Mesothelial cell of epicardium (in vitro differentiated cells): ENCODE measurements at places on chromosomes 3 and 15.

- no peak overlapping the region for H3K27ac ChIP-seq
- peaks cover 31% of the 10 kb centered on the region for H3K4me1 ChIP-seq
- H3K36me3 ChIP-seq = peaks cover 3% of the 10 kb centered on the region
- no peak for DNase-seq
- no peaks in the 10 kb centered on the region for H3K27me3 ChIP-seq
These were observed 7.6 kb upstream of the NR2E3 start for GRCh38 chr15:71802770-71803169.

DNA sequence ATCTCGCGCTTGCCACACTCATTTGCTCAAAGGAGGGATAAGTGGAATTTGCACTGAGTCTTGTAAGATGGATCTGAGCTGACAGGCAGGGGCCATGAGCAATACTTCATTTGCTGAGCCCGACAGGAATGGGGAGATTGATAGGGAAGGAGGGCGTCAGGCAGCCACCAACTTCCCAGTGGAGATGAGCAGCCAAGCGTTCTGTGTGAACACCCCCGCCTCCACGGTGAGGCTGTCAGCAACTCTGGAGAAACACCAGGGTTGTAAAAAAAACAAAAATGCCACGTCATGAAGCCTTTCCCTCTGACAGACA is 36.8 kb downstream of the TLE3 start:
- H3K4me1 ChIP-seq = peaks cover 41% of the 10 kb centered on the region
- peaks cover 49% of the 10 kb centered on the region for H3K36me3 ChIP-seq
- peak overlapping the region; percentile 47 for H3K27ac ChIP-seq
- H3K27me3 ChIP-seq = peaks cover 2% of the 10 kb centered on the region
- H3K4me3 ChIP-seq = no peak overlapping the region

- H3K27ac ChIP-seq = peak overlapping the region; percentile 71
- H3K27me3 ChIP-seq = no peaks in the 10 kb centered on the region
- peaks cover 38% of the 10 kb centered on the region for H3K4me1 ChIP-seq
- H3K4me3 ChIP-seq = no peak overlapping the region
- DNase-seq = no peak
- no peaks in the 10 kb centered on the region for H3K36me3 ChIP-seq
These were observed 3.2 kb upstream of the BLOC1S6 start for GRCh38 chr15:45583731-45584639.

GRCh38 chr3:64450396-64450956 is 225.2 kb upstream of the PRICKLE2 start:
- H3K4me3 ChIP-seq = no peak overlapping the region
- no peaks in the 10 kb centered on the region for H3K36me3 ChIP-seq
- no peak for DNase-seq
- peaks cover 37% of the 10 kb centered on the region for H3K4me1 ChIP-seq
- H3K27ac ChIP-seq = no peak overlapping the region

DNA sequence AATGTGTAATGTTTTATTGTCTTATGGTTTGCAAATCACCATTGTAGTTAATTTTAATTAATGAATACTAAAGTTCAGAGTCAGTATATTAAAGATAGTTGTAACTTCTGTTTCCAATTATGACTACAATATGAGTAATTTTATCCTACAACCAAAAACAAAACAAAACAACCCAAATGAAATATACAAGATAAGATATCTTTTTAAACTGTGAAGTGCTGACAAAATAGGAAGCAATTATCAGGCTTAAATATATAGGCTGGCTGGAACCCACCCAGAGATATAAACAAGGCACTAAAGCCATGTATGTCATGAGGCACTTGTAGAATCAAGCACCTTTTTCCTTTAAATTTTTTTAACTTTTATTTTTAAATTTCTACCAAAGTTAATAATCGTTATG is 108.6 kb upstream of the LRRFIP2 start:
- peaks cover 48% of the 10 kb centered on the region for H3K36me3 ChIP-seq
- H3K27ac ChIP-seq = no peak overlapping the region
- peaks cover 6% of the 10 kb centered on the region for H3K4me1 ChIP-seq
- H3K27me3 ChIP-seq = no peaks in the 10 kb centered on the region
- DNase-seq = no peak

- no peaks in the 10 kb centered on the region for H3K36me3 ChIP-seq
- no peak overlapping the region for H3K27ac ChIP-seq
- no peaks in the 10 kb centered on the region for H3K4me1 ChIP-seq
- no peak for DNase-seq
These were observed 597.8 kb downstream of the FGF12 start for GRCh38 chr3:192129586-192129985.
